ENCODE measurements at places on chromosomes 12 and 14.

DNA sequence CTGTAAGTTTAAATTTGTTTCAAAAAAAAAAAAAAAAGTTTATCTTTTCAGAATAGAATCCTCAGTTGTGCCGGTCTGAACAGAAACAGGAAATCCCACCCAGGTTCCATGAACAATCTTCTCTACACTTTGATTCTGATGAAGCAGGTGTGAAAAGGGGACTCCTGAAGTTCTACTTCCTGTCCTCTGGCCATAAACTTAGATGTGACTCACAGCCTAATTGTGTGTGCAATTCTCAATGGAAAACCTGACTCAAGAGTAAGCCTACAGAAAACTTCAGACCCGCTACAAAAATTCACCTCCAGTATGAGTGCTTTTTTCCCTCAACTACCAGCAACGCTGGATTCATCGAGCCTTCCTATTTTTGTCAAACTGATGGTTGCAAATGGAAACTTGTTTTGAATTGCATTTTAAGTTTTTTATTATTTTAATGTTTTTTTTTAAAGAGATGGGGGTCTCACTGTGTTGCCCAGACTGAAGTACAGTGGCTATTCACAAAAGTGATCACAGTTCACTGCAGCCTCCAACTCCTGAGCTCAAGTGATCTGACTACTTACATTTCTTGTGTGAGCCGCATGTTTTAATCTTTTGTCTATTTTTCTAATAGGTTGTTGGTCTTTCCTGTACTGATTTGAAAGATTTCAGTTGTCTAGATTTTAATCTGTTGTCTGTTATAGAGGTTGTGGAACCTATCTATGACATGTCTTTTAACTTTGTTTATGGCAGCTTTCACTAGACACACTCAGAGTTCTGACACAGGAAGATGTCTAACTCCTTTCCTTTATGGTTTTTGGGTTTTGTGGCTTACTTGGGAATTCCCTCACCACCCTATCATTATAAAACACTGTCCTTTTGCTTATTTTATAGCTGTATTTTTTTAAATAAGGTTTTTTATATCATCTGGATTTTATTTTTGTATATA lies 37.6 kb downstream of the ATG14 start:
- DNase-seq: no peak

DNA sequence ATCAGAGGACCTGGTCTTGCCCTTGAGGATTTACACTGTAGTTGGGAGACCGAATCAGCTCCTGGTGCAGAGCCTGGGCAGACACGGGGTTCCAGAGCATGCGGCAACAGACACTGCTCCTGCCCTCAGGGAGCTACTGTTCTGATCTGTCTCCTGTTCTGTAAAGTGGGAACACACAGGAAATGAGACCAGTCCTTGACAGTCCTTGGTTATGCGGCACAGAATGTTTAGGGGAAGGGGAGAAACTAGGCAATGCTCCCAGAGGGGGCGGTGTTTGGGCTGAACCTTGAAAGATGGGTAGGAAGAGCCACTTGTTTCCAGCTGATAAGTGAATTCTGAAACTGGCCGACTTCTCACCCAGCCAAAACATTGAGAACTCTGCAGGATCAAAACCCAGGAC lies 132.4 kb downstream of the ZFP36L1 start:
- no peak for DNase-seq

- no peak for DNase-seq
Measured at GRCh38 chr14:96881713-96882112, 84.5 kb downstream of the VRK1 start.

DNA sequence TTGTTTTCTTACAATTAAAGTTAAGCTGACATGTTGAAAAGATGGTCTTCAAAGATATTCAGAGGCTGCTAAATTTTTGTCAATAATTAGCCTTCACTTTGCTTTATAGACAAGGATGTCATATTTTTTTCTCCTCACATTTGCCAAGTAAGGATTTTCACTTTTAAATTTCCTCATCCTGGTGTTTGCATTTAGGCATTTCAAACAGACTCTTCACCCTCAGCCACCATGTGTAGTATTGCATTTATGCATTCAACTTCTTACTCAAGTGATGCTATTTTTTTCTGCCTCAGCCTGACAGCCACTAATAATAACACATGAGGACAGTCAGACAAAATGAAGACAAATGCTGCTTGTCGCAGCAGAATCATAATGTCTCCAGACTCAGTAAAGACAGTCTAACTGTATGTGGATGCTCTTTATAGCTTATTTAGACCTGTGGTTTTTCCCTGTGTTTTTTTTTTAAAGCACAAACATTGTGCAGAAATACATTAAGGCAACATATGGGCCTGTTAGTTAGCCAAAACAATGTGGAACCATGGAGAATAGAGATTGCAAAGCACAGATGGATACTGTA lies 481.5 kb downstream of the NPAS3 start:
- no peak for DNase-seq

DNA sequence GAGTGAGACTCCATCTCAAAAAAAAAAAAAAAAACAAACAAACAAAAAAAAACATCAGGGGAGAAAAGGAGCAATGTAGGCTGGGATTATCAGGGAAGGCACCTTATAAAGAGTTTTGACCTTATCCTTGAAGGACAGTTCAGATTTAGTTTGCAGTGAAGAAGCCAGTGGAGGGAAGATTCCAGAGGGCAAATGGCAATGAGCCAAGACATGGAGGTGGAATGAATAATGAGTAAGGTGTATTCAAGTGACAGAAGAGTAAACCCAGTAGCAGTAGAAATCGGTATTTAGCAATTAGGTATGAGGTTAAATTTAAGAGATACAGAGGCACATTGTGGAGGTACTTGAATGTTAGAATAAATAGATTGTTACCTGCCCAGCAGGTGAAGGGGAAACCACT lies 2.2 kb upstream of the DUSP16 start:
- DNase-seq: no peak

GRCh38 chr12:101878243-101878821 lies 952 bp downstream of the DRAM1 start:
- DNase-seq: no peak

DNA sequence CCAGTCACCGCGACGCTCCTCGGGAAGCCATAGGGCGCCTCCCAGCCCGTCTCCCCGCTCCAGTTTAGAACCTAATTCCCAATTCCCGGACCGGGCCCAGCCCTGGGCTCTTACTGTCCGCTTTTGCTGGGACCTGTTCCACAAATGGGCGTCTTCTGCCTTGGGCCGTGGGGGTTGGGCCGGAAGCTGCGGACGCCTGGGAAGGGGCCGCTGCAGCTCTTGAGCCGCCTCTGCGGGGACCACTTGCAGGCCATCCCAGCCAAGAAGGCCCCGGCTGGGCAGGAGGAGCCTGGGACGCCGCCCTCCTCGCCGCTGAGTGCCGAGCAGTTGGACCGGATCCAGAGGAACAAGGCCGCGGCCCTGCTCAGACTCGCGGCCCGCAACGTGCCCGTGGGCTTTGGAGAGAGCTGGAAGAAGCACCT lies 797 bp downstream of the UNG start:
- peak; percentile 92 for DNase-seq

GRCh38 chr14:95225251-95225887 lies 68.0 kb upstream of the DICER1 start:
- no peak for DNase-seq

DNA sequence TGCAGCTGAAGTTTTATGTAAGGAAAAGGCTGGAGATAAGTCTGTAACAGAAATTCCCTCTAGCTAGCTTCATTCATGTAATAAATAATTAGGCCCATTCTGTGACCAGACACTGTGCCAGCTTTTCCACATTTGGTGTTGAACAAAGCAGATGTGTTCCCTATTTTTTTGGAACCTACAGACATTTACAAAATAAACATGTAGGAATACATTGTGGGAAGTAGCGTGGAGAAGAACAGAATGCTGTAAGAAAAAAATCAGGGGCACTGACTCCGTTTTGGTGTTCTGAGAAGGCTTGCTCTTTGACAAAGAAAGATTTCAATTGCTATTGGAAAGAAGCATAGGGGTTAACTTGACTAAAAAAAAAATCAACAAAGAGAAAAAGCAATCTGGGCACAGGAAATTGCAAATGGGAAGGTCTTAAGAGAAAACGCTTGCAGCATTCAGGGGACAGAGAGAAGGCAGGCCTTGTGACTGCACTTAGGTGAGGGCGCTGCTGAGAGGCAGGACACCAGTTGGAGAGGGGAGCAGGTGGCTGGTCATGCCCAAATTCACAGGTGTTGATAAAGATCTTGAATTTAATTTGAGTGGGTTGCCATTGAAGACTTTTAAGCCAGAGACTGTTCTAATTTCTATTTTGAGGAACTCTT lies 4.0 kb downstream of the FAR2 start:
- no peak for DNase-seq

GRCh38 chr14:78576437-78577166 lies 406.4 kb downstream of the NRXN3 start:
- DNase-seq: no peak

- no peak for DNase-seq
Measured at GRCh38 chr14:92494512-92494911, 19.1 kb upstream of the RIN3 start.

DNA sequence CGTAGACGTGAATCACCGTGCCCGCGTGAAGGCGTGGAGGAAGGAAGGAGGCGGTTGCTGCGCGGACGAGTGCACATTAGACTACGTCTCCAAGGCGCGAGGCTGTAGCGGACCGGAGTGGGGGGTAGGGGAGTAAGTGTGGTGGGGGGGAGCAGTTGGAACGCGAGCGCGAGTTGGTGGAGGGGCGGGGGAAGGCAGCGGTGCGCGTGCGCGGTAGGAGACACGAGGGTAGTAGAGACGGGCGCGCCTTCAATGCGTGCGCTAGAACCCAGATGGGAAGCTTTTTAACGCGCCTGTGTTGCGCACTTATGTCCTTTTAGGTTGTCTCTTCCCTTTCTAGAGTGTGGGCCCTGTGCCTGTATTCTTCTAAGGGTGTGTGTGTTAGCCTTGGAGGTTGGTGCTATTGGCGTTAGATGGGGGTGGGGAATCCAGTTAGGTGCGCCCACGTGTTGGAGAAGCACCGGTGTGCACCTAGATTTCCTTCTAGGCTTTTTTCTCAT lies 604 bp downstream of the EIF4B start:
- peak; percentile 92 for DNase-seq

DNA sequence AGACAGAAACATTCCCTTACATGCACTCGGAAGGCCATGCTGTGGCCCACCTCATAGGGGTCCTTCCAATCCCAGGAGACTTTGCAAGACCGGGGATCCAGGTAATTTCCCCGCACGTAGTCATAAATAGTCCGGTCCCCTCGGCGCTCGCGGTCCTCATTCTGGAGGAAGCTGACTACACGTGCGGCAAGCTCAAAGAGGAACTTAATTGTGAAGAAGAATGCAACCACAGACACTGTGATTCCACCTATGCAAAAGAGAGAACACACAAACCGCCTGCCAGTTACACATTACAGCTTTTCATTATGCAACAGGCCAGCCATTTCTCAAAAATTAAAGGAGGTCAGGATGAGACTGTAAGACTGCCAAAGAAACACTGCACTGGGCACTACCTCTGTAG lies 28.4 kb downstream of the AREL1 start:
- DNase-seq: no peak

GRCh38 chr14:100434033-100434601 lies 111.0 kb downstream of the SLC25A47 start:
- no peak for DNase-seq

GRCh38 chr12:19125325-19125724 lies 4.2 kb upstream of the PLEKHA5 start:
- DNase-seq: no peak

DNA sequence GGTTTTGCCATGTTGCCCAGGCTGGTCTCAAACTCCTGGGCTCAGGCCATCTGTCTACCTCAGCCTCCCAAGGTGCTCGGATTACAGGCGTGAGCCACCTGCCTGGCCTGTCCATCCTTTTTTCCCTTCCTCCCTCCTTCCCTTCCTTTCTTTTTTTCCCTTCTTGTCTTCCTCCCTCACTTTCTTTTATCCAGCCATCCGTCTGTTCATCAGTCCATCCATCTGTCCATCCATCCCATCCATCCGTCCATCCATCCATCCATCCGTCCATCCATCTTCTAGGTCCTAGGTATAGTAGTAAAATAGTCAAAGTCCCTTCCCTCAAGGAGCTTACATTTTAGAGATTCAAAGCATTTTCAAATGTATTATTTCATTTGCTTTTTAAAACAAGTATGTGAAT lies 56.8 kb downstream of the CRADD start:
- DNase-seq: no peak

GRCh38 chr12:65536351-65536750 lies 257.9 kb downstream of the MSRB3 start:
- no peak for DNase-seq

GRCh38 chr12:120121766-120122293 lies 5.3 kb upstream of the RAB35 start:
- no peak for DNase-seq
